ENCODE measurements at places on chromosomes 12 and 14. TPM values are rescaled to one million over a fixed set of nuclear protein-coding genes. Genes with fewer than 3 reads are reported as not detected.

NRXN3 gene
- polyA plus RNA-seq = 7.2 TPM

RAPGEF3 gene
- polyA plus RNA-seq = 57.1 TPM

MEG3 gene
- polyA plus RNA-seq = 90.4 TPM

LTB4R2 gene
- 2.9 TPM for polyA plus RNA-seq

CCDC196 gene
- polyA plus RNA-seq = not detected

DNAL1 gene
- 32.7 TPM for polyA plus RNA-seq

MED13L gene
- polyA plus RNA-seq = 90.8 TPM

All from left renal pelvis (tissue), 4 donors.